ENCODE measurements at places on chromosomes 6 and 20. TPM values are rescaled to one million over a fixed set of nuclear protein-coding genes. Genes with fewer than 3 reads are reported as not detected.

GRCh38 chr6:37913210-37913609 lies 93.7 kb downstream of the ZFAND3 start:
- no peak for DNase-seq

DNA sequence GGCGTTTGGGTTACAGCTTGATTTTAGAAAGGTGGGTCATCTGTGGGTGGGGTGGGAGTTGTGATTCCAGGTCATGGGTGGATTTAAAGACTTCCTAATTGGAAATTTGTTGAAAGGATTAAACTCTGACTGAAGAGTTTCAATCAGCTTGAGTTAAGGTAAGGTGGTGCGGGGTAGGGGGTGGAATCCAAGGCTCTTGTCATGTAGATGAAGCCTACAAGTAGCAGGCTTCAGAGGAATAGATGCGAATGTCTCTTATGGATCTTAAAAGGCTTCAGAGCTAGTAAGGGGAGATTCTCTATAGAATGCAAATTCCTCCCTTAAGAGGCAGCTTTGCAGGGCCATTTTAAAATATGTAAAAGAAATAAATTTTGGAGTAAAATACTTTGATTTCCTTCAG lies 645.3 kb downstream of the FRK start:
- DNase-seq = no peak

DNA sequence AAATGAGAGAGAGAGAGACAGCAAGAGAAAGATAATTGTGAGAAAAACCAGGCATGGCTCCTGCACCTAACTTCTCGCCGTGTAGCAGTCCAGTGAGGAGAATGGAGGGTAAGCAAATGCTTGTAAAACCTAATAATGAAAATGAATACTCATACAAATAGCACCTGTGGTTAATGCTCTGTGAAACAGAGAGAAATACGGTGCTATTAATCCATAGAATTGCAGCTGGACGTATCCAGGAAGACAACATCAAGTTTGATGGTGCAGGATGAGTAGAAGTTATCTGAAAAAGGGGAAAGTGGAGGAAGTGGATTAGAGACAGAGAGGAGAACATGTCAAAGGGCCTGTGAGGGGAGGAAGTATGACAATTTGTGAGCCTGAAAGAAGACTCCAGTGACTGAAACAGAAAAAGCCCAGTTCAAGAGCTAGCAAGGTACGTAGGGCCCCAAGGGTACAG lies 89.4 kb upstream of the PAK5 start:
- DNase-seq = no peak

The OXT gene
- polyA plus RNA-seq = 0.60 TPM

- DNase-seq = no peak
Measured at GRCh38 chr6:137426007-137426689, 68.0 kb downstream of the OLIG3 start.

The CLPSL1 gene
- polyA plus RNA-seq = 2.2 TPM

DNA sequence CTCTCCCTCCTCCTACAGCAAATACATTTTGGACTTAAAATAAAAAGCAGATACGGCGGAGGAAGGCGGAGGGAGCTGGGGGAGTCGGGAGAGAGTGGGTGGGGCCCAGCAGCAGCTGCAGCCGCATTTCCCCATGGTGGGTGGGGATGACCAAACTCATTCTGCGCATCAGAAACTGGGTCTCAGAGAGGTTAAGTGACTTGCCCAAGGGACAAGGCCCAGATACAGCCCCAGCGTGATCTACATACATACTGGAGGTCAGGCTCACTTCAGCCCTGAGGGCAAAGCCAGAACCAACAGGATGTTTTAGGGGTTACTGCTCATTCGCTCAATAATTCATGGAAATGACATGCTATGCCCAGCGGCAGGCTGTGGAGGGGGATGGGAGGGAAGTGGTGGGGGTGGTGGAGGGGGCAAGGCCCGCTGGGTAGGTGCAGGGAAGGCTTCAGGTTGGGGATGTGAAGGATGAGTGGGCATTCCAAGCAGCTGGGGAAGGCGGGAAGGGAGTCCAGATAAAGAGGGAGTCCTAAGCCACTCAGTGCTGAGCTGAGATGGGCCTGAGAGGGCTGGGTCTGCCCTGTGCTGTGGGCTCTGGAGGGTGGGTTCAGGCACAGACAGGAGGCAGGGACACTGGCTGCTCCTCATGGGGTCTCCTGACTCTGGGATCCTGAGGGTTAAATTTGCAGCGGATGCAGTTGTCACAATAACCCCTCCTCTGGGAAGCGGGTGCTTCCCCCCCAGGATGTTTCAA lies 31.0 kb downstream of the DLGAP4 start:
- DNase-seq = no peak

DNA sequence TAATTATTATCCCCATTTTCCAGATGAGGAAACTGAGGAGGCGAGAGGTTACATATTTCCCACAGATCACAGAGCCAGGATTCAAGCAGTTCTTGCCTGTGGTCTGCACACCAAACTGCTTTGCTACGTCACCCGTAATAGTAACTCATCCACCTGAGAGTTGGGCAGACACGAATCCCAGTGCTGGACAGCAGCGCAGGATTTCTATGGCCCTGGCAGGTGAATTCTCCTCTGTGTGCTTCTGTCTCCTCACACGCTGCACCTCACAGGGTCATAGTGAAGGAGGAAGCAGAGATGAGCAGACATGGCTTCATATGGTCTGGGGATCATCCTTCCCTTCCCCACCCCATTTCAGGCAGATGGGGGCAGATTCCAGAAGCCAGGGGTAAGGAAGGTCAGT lies 127.0 kb upstream of the LRFN2 start:
- DNase-seq = no peak

- DNase-seq = no peak
Measured at GRCh38 chr6:22353101-22353500, 56.3 kb upstream of the PRL start.

GRCh38 chr20:44884907-44885391 lies 556 bp upstream of the YWHAB start:
- no peak for DNase-seq

- DNase-seq = no peak
Measured at GRCh38 chr6:35454391-35455110, 2.4 kb downstream of the FANCE start.

The PARD6B gene
- 30.2 TPM for polyA plus RNA-seq

The SLC2A10 gene
- 16.6 TPM for polyA plus RNA-seq

The NECAB3 gene
- 13.3 TPM for polyA plus RNA-seq

The ZNF451 gene
- 49.8 TPM for polyA plus RNA-seq

DNA sequence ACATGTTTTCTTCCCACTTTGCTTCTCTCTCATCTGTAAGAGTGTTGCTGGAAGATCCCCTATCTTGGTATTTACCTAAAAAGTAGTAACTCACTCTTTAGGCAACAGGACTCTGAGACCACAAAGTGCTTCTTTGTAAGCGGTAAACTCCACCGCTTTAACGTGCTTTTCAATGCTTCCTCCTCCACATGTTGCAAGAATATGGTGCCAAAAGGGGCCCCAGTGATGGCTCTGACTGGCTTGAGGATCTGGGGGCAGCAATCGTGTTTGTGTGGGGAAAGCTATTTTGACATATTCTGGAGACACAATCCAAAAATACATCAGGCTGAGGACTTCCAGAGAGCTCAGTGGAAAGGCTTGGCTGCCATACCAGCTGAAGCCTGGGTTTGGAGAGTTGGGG lies 12.4 kb upstream of the CPNE5 start:
- DNase-seq = no peak

DNA sequence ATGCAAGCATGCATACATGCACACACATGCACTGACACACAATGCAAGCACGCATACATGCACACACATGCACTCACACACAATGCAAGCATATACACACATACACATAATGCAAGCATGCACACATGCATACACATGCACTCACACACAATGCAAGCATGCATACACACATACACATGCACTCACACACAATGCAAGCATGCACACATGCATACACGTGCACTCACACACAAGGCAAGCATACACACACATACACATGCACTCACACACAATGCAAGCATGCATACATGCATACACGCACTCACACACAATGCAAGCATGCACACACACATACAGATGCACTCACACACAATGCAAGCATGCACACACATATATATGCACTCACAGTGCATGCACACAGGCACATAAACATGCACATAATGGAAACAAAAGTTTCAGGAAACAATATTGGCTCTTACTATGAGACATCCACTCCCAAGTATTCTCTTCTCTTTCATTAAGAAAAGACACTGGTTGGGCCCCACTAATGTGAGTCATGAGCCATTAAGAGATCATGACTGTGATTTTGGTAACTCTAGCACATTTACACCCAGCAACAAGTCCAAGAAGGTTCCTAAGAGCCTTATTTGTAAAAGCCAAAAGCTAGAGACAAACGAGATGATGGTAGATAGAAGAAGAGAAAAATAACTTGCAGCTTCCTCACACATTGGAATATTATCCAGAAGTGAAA lies 22.2 kb downstream of the APCDD1L start:
- DNase-seq = no peak

DNA sequence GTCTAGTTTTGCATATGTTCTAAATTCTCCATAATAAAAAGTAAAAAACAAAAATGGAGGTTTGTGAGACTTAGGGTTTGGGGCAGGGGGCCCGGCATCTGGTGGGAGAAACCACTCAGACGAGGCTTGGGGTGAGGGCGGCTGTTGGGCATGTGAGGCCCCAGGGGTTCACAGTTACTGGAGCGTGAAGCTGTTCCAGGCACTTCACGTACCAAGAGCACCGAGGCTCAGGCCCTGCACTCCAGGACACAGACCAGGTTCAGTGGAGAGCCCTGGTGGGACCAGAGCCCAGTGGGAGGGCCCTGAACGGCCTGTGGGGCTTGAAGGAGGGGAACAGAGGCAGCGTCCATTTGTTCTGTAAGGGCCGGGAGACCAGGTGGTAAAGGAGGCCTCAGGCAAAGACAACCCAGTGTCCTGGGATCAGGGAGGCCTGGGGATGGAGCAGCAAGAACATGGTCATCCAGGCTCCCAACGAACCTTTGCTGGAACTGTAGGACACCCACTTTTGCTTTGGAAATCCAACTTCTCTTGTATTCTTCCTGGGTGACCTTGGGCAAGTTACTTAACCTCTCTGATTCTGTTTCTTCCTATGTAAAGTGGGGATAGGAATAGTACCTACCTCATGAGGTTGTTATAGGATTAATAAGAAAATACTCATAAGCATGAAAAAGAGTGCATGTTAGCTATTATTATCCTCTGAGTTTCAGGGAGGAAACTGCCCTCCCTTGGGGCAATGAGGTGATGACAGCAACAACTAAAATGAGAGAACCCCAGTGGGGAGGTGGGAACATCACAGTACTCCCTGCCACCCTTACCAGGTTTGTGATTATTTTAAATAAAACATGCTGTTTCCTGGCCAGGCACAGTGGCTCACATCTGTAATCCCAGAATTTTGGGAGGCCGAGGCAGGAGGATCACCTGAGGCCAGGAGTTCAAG lies 1.1 kb upstream of the FGD2 start:
- no peak for DNase-seq

DNA sequence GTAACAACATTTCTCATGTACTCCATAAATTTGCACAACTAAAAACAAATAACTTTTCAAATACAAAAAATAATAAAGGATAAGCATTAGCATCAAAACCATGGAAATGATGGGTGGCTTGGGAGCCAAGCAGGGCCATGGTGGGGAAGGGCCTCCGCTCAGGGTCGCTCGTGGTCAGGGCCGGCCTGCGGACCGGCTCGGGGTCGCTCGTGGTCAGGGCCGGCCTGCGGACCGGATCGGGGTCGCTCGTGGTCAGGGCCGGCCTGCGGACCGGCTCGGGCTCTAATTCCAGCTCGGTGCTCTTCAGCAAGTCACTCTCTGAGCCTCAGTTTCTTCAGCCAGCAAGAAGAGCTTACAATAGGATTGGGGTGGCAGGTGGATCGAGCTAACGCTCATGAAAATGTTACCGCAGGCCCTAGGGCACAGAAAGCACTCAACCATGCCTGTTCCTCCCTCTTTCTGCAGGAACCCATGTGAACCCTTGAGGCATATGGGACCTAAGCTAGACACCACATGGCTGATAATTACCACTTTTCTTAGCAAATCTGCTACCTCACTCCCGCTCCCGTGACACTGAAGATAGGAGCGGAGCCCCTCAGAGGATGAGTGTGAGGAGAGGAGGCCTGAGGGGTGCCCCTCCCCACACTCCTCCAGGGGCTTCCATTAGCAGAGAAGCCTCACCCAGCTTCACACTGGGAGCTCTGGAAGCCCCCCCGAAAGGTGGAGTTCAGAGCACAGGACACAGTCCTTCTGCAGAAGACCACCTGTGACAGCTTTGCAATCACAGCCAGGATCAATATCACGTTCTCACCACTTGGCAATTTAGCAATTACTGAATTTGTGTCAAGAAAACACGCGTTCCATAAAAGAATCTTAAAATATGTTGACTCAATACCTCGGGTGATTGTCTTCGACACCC lies 103.0 kb downstream of the PSMB1 start:
- DNase-seq = no peak
